Glutamatergic neuron (in vitro differentiated cells): ENCODE measurements at places on chromosomes 6 and 20. TPM values are rescaled to one million over a fixed set of nuclear protein-coding genes. Genes with fewer than 3 reads are reported as not detected.

Gene EGFL8
- total RNA-seq: 23.0 TPM

DNA sequence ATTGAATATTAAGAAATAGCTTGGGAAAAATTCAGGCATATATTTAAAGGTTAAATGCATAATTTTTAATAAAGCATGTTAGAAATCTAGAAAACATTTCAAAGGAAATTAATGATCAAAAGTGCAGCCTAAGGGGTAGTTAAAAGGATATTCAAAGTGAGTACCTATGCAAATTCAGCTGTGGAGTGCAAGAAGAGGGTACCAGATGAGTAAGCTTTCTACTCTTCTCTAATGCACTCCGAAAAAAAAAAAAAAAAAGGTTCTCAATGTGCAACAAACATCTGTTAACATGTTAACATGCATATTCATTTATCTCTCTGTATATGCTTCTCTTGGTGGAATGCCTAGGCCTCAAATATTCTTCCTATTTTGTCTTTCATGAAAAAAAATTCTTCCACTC, 32.0 kb upstream of the KATNA1 start:
- DNase-seq: no peak

- no peak for DNase-seq
Observed at GRCh38 chr6:113570641-113571040, 286.5 kb upstream of the MARCKS start.

GRCh38 chr6:119186490-119186889, 108.0 kb upstream of the FAM184A start:
- DNase-seq: no peak

GRCh38 chr20:13800728-13801134, 15.9 kb downstream of the NDUFAF5 start:
- DNase-seq: peak; percentile 40

DNA sequence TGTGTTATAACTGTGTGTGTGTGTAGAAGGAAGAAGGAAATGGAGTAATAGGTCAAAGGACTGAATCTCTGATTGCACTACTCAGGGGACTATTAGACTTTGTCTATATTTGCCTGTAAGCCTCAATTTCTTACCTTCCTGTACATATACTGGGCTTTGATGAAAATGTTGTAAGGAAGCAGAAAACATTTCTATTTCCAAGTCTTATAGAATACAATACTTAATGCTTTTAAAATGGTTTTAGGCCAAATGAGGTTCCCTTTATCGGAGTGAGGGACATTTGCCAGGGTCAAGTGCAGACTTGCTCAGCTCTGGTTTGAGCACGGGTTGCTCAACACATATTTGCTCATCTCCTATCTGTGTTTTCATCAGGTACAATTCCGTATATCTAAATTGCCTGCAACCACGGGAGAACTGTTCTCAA, 28.3 kb downstream of the MEP1A start:
- no peak for DNase-seq

Gene POPDC3
- 10.9 TPM for total RNA-seq

Gene TGM2
- total RNA-seq: not detected
